ENCODE measurements at places on chromosomes 7 and 10.

DNA sequence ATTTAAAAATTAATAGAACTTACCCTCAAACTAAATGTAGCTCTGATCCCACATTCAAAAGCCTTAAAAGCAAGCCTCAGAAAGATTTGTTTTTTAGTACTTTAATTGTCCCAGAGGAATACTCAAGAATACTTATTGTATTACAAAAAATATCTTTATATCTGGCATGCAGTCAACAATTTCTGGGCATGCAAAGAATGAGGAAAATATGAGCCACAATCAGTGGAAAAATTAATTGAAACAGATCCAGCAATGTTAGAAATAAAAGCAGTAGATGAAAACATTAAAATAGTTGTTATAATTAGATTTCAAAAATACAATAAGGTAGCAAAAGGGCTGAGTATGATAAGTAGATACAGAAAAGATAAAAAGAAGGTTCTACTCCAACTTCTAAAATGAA is 154.7 kb downstream of the PON1 start:
- DNase-seq, result no peak

DNA sequence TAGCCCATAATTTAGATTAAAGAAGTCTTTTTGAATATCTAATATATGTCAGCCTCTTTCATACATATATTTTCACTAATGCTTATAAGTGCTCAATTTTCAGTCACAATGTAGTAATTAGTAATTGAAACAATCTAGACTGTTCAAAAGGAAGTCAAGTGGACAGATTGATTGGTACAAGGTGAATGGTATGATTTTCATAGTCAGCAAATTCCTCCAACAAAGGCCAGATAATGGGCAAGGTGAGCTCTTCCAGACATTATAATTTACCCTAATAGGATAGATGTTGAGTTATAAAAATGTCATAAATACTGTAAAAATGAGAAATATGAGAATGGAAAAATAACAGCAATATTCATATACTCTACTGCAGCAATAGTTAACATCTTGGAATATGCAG is 44.4 kb upstream of the OPN4 start:
- no peak for DNase-seq

GRCh38 chr7:27958933-27959548 is 219.1 kb downstream of the TAX1BP1 start:
- no peak for DNase-seq

DNA sequence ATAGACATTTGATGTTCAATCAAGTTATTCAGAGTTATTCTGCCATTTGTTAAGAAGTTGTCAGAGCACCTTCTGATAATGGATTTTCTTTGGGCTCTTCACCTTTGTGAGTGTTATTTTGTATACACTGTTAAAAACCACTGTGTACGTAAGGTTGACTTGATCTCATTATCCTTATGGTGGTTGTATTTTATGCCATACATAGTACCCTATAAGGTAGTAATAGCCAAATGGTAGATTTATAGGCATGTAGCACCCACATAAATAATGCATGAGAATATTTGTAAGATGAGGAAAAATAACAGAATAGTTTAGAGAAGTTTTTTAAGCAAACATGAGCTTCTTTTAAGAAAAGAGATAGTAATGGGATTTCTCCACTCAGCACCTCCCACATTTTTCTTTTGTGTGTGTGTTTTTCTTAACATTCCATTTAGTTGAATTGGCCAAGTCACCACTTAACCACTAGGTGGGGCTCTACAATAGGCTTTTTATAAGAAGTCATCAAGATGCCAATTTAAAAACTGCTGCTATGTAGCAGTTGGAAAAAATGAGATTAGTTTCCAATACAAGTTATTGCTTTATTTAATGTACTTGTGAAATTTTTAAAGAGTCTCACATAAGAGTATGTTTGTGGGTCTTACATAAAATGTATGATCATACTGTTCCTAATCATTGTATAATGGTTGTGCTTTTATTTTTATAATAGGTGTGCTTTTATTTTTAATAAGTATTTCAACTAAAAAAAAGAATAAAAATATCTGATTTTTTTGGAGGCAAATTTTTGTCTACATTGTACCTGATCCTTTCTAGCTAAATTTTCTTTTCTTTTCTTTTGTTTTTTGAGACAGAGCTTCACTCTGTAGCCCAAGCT is 41.1 kb upstream of the STMP1 start:
- no peak for DNase-seq

DNA sequence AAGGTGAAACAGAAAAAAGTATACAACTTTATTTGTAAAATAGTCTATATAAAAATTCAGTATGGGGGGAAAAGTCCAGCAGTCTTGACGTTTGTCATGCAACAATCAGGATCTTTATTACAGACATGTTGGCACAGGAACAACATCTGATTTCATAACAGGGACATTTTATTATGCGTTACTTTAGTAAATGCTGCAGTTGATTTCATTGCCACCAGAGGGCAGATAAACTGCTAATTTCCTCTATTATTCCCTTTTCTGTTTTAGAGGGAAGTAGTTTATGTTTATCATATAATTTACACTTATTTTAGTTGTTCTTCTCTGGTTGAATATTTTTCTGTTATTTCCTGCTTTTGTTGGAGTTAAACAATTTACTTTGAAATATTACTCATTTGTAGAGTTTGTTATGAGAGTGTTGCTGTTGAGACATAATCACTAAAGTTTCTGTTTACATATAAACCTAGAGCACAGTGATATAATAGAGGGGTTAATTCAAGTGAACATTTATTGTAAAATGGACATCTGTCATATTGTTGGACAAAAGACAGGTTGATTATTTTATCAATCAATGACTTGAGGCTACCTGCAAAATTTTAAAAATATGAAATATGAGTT is 3.3 kb downstream of the PLXDC2 start:
- DNase-seq, result no peak

DNA sequence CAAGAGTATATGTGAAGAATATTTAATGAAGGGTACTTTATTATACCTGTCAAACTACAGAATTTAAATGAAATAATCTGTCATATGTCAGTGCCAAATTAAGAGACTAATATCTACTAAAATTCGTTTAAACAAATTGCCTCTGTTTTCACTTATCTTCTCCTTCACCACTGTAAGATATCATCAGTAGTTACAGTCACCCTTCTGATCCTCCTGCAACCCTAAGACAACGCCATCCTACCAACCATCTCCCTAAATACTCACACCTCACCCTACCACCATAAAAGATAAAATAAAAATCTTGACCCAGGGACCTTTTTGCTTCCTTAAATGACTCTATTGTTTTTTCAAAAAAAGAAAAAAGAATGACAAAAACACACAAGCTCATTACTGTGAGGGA is 20.8 kb downstream of the EZH2 start:
- DNase-seq, result no peak

- no peak for DNase-seq
Observed at GRCh38 chr10:63337455-63338251, 128.1 kb downstream of the JMJD1C start.

DNA sequence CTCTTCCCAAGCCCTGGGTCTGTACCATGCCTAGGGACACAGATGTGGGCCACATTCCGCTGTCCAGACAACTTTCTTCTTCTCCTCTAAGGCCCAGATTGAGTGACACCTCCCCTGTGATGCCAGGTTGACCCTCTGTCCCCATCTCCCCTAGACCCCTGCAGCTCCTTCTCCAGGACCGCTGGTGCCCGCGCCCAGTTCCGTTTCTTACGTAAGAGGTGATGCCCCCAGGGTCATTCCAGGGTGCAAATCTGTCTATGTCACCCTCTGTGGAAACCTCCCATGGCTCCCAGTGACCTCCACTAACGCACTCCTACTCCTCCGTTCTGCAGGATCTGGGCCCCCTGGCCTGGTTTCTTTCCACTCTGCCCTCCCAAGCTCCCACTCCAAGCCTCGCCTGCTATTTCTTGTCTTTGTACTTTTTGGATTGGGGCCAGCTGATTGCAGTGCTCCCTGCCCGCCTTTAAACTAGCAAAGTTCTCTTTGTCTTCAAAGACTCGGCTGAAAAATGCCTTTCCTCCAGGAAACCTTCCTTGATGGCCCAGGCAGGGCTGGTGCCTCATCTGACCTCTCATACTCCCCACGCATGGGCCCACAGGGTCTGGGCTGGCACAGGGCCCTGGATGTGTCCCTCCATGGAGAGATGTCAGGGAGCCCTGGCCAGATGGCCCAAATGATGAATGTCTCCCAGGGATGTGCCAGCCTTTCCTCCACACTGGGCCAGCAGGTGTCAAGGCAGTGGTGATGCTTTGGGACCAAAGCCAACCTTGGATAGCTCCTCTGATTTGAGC is 21.3 kb upstream of the ELN start:
- no peak for DNase-seq

- no peak for DNase-seq
Observed at GRCh38 chr7:132419542-132419941, 156.7 kb downstream of the PLXNA4 start.

- no peak for DNase-seq
Observed at GRCh38 chr10:29238523-29239135, 50.2 kb upstream of the LYZL1 start.

- DNase-seq, result no peak
Observed at GRCh38 chr10:106711313-106711906, 453.1 kb downstream of the SORCS1 start.

DNA sequence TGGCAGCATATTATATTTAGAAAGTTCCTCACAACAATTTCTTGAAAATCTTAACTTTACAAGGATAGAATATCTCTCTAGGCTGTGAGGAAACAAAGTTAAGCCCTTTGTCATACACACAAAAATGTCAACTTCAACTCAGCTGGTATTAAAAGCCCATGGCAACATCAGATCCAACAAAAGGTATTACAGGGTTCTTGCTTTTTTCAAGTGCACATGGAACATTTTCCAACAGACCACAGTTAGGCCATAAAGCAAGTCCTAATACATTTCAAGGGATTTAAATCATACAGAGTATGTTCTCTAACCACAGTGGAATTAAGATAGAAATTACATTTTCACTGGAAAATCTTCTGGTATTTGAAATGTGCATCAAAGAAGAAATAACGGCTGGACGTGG is 71.9 kb upstream of the OIT3 start:
- no peak for DNase-seq

GRCh38 chr10:62278441-62278910 is 9.8 kb upstream of the RTKN2 start:
- DNase-seq, result no peak

GRCh38 chr10:75572478-75572877 is 141.1 kb downstream of the LRMDA start:
- no peak for DNase-seq

DNA sequence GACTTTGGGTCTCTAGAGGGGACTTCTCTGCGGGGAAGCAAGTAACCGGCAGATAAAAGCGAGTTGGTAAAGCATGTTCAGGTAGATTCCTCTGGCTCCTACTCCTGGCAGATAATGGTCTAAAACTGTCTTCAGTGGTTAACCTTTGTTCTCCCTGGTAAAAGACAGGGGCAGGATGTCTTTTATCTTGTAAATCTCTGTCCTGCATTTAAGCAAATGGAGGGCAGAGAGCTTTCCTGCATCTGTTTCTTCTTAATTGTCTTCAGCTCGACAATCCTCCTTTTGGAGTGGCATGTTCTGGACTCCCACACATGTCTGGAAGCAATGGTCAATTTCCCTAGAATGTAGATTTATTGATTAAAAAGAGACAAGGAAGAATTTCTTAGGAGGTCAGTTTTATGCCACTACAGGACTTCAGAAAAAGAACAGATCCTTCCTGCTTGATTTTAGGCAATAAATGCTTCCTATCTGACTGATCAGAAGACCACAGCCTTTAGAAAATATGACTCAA is 16.6 kb downstream of the C7orf33 start:
- DNase-seq, result no peak

DNA sequence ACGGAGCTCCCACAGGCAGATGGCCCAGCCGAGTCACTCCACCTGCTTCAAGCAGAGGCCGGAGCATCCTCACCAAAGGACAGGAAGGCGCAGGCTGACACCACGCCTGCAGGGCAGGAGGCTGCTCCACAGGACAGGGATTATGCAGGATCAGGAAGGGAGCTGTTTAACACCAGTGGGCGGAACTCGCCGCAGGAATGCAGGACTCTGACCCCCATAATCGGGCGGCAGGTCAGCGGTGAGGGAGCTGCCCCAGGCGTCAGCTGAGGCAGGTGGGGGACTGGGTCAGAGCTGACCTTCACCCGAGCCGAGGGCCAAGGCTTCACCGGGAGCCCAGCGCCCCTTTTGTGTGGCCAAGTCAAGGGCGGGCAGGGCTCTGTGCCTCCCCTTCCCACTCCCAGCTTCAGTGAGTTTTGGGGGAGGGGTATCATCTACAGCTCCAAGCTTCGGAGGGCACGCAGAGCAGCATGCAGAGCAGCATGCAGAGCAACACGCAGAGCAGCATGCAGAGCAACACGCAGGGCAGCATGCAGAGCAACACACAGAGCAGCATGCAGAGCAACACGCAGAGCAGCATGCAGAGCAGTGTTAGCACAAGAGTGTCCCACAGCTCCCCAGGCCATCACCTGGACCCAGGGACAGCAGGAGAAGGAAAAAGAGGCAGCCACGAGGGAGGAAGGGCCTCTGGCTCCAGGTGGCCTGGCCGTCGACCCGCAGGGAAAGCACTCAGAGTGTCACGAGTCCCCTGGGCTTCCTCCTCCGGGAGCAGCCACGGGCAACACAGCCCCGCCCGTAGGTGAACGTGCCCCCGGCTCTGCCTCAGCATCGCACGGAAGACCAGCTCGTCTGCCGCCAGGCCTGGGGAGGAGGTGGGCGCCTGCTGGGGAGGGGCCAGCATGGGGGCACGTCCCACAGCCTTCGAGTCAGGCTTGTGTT is 151.7 kb upstream of the PPP2R2D start:
- no peak for DNase-seq

- DNase-seq, result no peak
Observed at GRCh38 chr10:43585046-43585445, 10.6 kb upstream of the ZNF239 start.

GRCh38 chr10:77350711-77351119 is 286.9 kb downstream of the KCNMA1 start:
- no peak for DNase-seq

GRCh38 chr10:61404751-61405150 is 48.4 kb downstream of the TMEM26 start:
- DNase-seq, result no peak

- DNase-seq, result no peak
Observed at GRCh38 chr7:71208881-71209280, 76.9 kb downstream of the GALNT17 start.

DNA sequence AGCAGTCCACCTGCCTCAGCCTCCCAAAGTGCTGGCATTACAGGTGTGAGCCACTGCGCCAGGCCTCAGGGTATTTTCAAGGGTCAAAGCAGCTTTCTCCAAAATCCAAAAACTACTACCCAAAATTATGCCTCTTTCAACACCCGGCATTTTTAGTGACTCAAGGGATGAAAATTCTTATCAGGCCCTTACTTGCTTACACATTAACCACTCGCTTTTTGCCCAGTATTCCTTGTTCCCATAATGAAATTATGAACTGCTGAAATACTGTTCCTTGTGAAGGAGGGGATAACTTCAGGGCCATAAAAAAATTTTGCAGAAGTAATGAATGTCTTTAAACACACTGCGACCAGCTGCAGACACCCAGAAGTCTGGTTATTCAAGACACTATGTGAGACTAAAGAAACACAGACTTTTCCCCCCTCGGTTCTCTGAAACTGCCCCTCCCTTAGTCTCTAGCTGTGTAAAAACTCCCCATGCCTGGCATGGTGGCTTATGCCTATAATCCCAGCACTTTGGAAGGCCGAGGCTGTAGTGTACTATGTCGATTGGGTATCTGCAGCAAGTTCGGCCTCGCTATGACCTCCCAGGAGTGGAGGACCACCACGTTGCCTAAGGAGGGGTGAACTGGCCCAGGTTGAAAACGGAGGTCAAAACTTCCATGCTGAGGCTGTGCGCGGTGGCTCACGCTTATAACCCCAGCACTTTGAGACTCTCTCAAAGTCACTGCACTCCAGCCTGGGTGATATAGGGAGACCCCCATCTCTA is 12.0 kb downstream of the FXYD4 start:
- DNase-seq, result no peak
